ENCODE measurements at places on chromosomes 1 and 21.

- DNase-seq, result no peak
Observed at GRCh38 chr1:53696571-53696970, 42.4 kb downstream of the GLIS1 start.

DNA sequence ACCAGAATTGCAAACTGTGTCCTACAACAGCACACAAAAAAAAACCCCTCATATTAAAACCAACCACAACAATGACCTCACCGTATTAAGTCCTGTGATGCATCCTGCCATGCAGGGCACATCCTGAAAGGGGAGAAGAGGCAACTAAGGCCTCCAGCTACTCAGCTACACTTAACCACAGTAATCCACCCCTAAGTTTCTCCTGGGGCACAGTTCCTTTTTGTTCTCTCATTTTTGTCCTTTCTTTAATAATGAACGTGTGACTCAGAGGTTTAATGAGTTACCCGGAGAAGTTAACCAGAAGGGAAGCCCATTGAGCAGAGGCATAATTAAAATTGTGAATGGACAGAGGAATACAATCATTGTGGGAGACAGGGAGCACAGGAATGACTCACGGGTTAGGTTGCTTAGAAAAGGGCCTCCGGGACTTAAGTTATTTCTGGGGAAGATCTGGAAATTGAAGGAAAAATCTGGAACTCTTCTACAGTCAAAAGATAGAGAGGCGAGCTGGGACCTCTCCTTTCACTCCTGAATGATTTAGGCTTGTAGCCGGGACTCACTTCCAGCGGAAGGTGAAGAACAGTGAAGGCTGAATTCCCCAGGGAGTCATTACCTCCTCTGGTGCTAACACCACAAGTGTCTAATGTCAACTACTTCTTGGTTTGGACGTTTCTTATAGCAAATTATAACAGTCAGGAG, 36.9 kb upstream of the HIVEP3 start:
- peak; percentile 94 for DNase-seq

- no peak for DNase-seq
Observed at GRCh38 chr1:236167578-236167977, 25.2 kb downstream of the GPR137B start.

DNA sequence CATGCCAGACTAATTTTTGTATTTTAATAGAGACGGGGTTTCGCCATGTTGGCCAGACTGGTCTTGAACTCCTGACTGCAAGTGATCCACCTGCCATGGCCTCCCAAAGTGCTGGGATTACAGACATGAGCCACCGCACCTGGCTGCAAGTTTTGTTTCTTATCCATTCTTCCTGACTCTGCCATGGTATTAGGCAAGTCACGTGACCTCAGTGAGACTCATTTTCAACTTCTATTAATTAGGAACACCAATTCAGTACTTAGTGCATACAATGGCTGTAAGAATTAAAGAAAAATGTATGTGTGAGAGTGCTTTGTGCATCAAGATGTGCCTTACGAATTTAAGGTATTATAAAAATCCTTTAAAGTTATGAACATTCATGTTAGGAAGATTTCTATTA, 111.2 kb downstream of the CACNA1E start:
- no peak for DNase-seq

DNA sequence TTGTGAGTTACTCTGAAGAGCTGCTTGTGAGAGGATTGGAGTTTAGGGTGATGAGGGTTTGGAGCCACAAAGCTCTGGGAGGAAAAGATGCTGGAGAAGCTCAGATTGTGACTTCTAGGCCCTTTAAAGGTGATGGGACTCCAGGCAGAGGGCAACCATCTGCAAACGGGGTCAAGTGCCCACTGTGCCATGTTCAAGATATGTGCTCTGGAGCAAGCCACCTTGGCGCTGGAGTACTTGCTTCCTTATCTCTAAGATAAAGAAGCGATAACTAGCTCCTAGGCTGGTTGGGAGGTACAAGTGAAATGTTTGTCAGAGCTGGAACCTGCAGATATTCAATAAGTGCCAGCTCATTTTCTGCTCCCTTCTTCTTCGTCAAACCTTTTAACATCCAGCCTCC, 14.3 kb upstream of the FOXE3 start:
- no peak for DNase-seq

- DNase-seq, result no peak
Observed at GRCh38 chr1:209238356-209238755, 345.2 kb upstream of the CAMK1G start.

Data from astrocyte of the spinal cord (primary cell).